ENCODE measurements at places on chromosomes 7 and 10.
A peak's percentile ranks its signal among the peaks of the same experiment; 100 is the strongest.

DNA sequence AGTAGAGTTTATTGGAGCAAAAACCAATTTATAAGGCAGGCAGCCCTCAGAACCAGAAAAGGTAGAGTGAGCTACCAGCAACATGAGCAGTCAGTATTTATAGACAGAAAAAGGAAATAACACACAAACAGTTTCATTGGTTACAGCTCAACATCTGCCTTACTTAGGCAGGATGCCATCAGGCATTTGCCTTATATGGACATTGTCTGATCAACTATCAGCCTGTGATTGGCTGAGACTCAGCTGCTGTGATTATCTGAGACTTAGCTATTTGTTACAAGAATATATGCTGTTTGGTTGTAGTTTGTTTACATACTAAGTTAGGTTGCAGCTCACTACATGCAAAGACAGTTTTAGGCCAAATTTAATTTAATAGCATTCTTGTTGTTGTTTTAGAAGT is 60.4 kb upstream of the CDK1 start:
- no peak for DNase-seq

GRCh38 chr7:36514289-36515243 is 124.9 kb downstream of the ANLN start:
- no peak for DNase-seq

DNA sequence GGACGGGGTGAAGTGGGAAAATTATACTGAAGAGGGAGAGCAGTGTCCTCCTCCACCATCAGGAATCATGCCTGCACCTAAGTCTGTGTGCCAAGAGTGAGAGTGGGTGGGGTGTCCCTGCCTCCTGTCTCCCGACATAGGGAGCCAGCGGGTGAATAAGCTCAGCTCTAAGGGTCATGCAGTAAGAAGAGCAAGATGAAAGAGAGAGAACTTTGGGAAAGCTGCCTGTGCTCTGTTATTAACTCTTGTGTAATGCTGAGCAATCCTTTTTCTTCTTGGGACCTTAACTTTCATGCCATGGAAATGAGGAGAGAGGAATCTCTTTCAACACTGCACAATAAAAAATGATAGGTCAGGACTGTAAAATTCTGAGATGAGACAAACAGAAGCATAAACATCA is 7.9 kb upstream of the TCAF1 start:
- DNase-seq: no peak

DNA sequence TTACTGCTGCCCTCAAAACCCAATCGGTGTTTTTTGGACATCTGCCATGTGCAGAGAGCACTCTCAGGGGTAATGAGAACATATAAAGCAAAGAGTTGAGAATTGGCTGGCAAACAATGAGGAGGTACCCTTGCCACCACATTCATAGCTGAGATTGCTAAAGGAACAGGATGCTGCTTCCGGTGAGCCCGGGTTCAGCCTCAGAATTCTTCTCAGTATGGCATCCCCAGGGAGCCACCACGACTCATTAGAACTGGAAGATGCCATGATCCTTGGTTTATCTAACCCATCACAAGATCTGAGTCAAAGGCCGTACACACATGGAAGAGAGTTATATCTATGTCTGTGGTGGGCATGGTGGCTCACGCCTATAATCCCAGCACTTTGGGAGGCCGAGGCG is 174.4 kb downstream of the ARID5B start:
- DNase-seq: no peak

DNA sequence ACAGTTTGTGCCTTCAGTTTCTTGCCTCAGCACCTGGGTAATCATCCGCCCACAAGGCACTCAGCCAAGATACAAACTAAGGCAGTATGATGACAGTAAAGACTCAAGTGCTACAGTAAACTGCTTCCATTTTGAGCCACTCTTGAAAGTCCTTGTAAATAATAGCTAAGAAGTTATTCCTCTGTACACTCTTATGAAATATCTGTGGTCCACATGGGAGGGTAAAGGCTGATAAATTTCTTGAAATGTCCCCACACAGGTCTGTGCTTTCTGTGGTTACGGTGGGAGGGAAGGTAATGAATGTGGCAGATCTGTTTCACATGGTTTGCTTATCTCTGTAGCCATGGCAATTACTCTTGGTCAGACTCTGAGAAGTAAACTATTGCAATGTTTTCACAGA is 551.0 kb upstream of the ZWINT start:
- no peak for DNase-seq

GRCh38 chr10:23868121-23868520 is 340.8 kb upstream of the KIAA1217 start:
- no peak for DNase-seq

DNA sequence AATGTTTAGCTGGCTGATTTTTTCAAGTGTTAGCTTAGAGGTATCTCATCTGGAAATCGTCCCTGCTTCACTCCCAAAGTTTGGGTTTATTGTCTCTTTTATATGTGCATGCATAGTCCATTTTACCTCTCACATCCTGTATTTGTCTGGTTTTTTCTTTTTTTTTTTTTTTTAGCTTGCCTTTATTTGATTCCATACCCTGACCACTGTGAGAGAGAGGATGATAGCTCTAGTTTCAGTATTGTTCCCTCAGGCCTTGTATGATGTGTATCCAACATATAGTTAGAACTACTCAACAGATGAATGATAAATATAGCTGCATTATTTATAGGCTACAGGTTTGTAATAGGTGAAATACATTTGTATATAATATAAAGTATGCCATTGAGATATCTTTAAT is 29.9 kb downstream of the PCGF5 start:
- DNase-seq: no peak

DNA sequence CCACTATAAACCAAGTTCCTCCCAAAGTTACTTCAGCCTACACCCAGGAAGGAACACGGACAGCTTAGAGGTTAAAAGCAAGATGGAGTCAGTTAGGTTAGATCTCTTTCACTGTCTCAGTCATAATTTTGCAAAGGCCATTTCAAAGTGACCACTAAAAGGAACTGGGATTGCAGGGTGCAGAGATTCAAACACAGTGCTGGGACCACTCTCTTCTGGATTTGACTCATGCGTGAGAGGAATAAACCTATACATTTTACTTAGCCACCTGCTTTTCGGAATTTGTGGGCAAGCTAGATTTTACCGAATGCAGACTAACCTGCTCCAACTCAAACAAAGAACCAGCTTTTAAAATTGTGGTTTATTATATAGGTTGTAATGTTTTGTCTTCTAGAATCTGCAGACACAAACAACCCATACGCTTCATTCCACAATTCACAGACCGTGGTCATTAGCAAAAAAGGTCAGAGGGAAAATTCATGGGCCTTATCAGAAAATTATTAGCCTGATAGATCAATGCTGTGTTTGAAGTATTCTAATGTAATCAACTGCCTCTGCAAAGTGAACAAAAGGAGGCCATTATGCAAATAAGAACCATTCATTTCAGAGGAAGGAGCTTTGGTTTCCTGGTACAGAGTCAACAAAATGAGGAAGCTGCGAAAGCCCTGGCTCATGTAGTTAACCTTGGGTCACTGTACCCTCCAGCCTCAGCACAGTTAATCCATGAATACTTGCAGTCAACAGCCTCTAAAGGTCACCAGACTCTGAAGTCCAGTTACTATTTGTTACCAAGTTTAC is 342.7 kb upstream of the KLF6 start:
- no peak for DNase-seq

DNA sequence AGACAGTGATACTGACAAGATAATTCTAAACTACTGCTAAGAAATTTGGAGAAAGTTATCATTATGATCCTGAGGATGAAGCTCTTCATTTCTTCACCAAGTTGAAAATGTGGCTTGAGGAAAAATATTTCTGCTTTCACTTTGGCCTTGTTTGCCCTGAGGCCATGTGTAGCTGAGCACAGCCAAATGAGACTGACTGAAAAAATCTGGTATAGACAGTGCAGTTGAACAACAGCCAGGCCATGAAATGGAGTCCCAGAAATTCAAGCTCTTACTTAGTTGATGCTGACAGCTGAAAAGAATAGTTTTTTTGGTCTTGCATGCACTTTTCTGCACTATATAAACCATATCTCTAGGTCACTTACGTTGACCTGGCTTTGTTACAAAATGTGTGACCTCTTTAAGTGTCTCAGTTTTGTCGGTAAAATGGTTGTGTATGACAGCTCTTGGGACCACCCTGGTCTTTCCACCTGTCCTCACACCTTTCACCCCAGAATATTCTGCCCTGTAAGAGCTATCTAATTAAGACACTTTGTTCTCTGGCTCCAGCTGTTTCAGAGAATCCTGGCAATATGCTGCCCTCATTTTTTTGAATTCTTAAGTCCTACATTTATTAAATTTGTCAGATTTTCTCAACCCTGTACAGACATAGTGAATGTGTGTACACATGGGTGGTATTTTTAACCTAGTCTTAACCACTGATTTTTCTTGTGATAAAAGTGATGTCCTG is 91.3 kb downstream of the CD36 start:
- DNase-seq: no peak

- DNase-seq: no peak
Measured at GRCh38 chr7:95875519-95875918, 103.2 kb downstream of the DYNC1I1 start.

GRCh38 chr10:17100586-17100985 is 29.0 kb downstream of the CUBN start:
- DNase-seq: no peak

DNA sequence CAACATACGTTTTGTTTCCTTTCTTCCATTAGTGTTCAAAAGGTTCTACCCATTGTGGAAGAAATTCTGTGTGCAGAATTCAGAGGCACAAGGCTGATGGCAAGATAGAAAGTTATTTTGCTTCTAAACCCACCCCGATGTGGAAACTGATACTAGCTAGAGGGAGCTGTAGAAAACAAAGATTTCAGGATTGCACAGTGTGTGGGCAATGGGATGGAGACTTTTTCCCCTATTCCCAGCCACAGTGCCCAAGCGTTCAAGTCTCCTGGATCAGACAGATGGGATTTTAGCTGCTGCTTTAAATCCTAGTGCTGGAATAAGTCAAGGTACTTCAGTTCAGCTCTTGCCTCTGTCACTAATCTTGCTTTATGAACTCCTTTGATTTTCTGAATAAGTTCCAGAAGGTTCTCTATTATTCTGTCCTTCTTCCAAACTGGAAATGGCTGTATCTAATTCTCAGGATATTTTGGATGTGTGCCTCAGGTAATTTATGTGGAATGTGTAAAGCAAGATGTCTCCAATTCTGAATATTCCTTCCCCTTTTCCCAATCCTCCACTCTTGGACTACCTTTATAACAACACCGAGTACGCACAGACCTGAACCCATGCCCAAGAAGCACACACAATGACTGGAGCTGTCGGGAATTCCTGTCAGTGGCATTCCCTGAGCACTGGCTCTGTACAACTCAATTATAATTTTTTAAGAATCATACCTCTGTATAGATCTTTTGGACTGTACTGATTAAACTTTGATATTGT is 473.0 kb downstream of the PLXDC2 start:
- DNase-seq: no peak

GRCh38 chr7:116512520-116513188 is 12.2 kb upstream of the CAV1 start:
- no peak for DNase-seq

- DNase-seq: no peak
Measured at GRCh38 chr7:67875558-67875957, 878.9 kb downstream of the TYW1 start.

GRCh38 chr10:109740436-109740835 is 182.9 kb downstream of the XPNPEP1 start:
- DNase-seq: no peak

- DNase-seq: no peak
Measured at GRCh38 chr10:107357033-107357432, 192.5 kb upstream of the SORCS1 start.

- peak; percentile 25 for DNase-seq
Measured at GRCh38 chr7:2012981-2013380, 219.8 kb downstream of the MAD1L1 start.

- DNase-seq: no peak
Measured at GRCh38 chr10:64036321-64036930, 515.2 kb downstream of the REEP3 start.

DNA sequence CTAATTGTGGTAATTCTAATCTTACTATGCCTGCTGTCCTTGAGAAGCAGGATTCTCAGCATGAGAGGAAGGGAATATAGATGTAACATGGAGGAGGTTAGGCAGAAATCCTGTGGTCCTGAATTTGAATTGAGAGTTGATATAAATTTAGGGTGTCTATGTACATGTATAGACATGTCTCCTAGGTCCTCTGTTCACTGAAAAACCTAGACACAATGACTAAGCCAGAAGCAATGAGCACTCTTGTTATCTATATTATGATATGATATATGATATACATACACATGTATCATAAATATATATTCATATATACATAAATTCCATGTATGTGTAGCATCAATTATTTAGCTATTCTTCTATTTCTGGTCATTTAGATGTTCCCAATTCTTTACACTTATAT is 173.3 kb upstream of the MKLN1 start:
- no peak for DNase-seq

- peak; percentile 41 for DNase-seq
Measured at GRCh38 chr7:139958599-139959284, 104.0 kb downstream of the PARP12 start.

DNA sequence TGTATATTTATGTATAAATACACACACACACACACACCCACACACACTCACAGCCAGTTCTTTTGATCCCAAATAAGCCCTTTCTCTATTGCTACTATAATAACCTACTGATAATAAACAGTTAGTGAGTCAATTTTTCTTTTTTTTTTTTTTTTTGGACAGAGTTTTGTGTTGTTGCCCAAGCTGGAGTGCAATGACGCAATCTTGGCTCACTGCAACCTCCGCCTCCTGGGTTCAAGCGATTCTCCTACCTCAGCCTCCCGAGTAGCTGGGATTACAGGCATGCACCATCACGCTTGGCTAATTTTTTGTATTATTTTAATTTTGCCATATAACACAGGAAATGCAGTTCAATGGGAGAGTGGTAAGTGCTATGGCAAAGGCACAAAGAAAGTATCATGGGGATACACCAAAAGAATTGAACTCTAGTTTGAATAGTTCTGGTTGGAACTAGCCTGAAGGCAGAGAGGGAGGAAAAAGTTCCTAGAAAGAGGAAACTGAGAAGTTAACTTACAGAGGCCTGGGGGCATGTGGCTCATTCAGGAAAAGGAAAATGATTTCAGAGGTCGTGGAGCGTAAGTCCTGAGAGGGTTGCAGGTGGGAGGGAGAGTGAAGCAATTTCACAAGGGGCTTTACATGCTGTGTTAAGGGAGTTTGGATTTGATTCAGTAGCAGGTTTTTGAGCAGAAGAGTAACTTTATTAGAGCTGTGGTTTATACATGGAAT is 44.4 kb upstream of the JCAD start:
- no peak for DNase-seq

DNA sequence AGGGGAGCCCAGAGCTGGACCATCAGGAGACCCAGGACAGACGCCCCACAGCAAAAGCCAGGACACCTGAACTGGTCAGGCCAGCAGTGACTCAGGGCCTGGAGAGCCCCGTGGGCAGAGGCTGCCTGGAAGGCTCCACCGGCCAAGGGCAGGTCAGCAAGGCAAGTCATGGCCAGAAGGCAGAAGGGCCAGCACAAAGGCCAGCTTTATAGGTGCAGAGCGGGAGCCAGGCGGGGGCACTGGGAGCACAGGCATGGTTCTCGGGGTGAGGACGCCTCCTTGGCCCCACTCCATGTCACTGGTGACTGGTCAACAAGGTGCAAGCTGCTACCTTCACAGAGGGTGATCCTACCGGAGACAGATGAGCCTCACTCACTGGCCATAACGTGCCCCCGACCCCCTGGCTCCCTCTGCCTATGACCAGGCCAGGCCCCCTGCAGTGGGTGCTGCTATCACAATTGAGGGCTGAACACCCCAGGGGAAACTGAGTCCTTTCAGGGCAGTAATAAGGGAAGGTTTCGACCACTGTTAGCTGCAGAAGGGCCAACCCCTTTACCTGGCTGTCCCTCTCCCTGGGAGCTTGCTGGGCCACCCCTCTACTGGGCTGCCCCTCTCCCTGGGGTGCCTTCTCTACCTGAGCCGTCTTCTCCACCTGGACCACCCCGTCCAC is 317.4 kb downstream of the PTPRN2 start:
- no peak for DNase-seq

- DNase-seq: no peak
Measured at GRCh38 chr7:107715531-107715930, 28.4 kb upstream of the CBLL1 start.

Measured in tibial artery (tissue), 4 donors.